ENCODE measurements at places on chromosomes 7 and 10. TPM values are rescaled to one million over a fixed set of nuclear protein-coding genes. Genes with fewer than 3 reads are reported as not detected.
A peak's percentile ranks its signal among the peaks of the same experiment; 100 is the strongest.

KCND2 gene
- 2.6 TPM for total RNA-seq

ZNF467 gene
- 5.9 TPM for total RNA-seq

PNLIP gene
- 0.13 TPM for total RNA-seq

CSTF2T gene
- total RNA-seq = 19.6 TPM

DAGLB gene
- 17.5 TPM for total RNA-seq

ABHD11 gene
- total RNA-seq = 30.7 TPM

CAV2 gene
- 49.2 TPM for total RNA-seq

ARHGAP12 gene
- 56.8 TPM for total RNA-seq

C7orf33 gene
- total RNA-seq = not detected

GRID2IP gene
- 0.44 TPM for total RNA-seq

- H3K27ac ChIP-seq = no peak overlapping the region
- H3K4me1 ChIP-seq = no peaks in the 10 kb centered on the region
- H3K36me3 ChIP-seq = no peaks in the 10 kb centered on the region
- H3K27me3 ChIP-seq = no peaks in the 10 kb centered on the region
- DNase-seq = no peak
Measured at GRCh38 chr7:131072505-131073091, 255.1 kb upstream of the MKLN1 start.

GRCh38 chr10:118809357-118810220 lies 54.8 kb upstream of the CACUL1 start:
- no peak overlapping the region for H3K27ac ChIP-seq
- no peaks in the 10 kb centered on the region for H3K36me3 ChIP-seq
- no peaks in the 10 kb centered on the region for H3K27me3 ChIP-seq
- no peak overlapping the region for H3K4me3 ChIP-seq

GRCh38 chr7:93092757-93093370 lies 24.9 kb downstream of the SAMD9 start:
- no peak overlapping the region for H3K4me3 ChIP-seq
- DNase-seq = no peak
- no peaks in the 10 kb centered on the region for H3K4me1 ChIP-seq
- no peak overlapping the region for H3K27ac ChIP-seq
- peaks cover 3% of the 10 kb centered on the region for H3K27me3 ChIP-seq

DNA sequence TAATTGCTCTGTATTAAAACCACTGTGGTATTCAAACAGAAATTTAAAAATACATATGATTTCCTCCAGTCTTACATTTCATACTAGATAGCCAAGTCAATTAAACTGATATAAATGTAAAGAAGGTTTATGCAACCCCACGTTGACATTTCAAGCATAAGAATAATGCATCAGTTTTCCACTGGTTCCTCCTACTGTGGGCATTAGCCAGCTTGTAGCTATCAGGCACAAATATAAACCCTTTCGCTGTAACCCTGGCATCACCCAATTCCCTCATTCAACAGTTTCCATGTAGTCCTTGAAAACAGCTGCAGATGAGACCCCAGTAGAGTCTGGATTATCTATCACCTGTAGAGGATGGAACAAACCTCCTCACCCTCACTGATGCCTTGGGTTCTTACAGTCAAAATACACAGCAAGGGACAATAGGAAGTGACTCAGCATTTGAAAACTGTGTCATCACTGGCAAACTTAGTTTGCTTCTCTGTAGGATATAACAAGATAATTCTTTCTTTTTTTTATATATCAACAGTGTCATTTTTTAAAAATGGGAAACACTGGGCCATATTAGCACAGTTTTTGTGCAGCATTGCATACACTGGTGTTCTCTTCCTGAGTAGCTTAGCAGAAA lies 113.0 kb downstream of the PDE1C start:
- no peak for DNase-seq
- no peaks in the 10 kb centered on the region for H3K4me1 ChIP-seq
- H3K36me3 ChIP-seq = no peaks in the 10 kb centered on the region
- H3K27ac ChIP-seq = no peak overlapping the region
- H3K4me3 ChIP-seq = no peak overlapping the region

GRCh38 chr10:96038476-96039387 lies 4.7 kb upstream of the CCNJ start:
- no peak for DNase-seq
- H3K4me1 ChIP-seq = no peaks in the 10 kb centered on the region
- H3K4me3 ChIP-seq = no peak overlapping the region
- no peaks in the 10 kb centered on the region for H3K36me3 ChIP-seq
- no peak overlapping the region for H3K27ac ChIP-seq

DNA sequence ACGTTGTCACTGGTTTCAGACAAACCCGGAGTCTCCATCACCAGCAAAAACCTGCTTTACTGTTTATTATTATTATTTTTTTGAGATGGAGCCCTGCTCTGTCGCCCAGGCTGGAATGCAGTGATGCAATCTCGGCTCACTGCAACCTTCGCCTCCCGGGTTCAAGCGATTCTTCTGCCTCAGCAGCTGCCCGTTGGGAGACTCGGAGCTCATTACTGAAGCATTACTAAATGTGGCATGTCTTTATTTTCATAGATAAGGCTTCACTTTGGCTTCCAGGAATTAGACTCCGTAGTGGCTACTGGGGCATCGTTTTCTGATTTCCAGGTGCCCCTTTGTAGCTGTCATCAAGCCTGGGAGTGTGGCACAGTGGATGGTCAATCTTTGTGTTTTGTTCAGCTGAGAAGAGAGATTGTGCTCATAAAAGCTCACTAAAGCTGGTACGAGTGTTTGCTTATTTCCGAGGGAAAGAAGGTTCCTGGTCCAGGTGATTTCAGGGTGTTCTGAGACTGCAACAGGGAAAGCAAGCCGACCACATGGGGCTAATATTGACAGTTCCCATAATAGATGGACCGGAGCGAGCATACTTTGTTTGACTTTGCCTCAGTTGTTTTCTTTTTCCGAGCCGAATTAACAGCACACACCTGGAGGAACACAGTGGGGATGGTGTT lies 163.1 kb downstream of the CAMK1D start:
- no peaks in the 10 kb centered on the region for H3K36me3 ChIP-seq
- H3K27ac ChIP-seq = no peak overlapping the region
- no peak for DNase-seq
- no peaks in the 10 kb centered on the region for H3K27me3 ChIP-seq
- H3K4me3 ChIP-seq = no peak overlapping the region

DNA sequence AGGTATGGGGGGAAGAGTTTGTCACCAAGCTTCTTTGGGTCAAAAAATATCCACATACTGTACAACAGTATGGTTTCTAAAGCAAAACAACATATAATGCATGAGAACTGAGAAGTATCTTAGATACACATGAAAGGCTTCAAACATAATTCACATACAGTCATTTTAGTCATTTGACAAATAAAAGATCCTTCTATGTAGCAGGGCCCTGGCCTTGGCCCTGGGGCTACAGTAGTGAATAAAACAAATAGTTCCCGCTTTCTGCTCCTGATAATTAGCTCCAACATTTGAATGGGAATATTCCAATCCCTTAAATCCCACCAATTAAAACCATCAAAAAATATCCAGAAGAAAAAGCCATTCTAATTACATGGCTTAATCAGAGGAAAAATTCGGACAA lies 51.3 kb downstream of the MALSU1 start:
- H3K4me1 ChIP-seq = peaks cover 7% of the 10 kb centered on the region
- H3K27me3 ChIP-seq = no peaks in the 10 kb centered on the region
- H3K4me3 ChIP-seq = no peak overlapping the region

GRCh38 chr10:120961795-120962755 lies 110.9 kb downstream of the WDR11 start:
- peak overlapping the region; percentile 61 for H3K27ac ChIP-seq
- H3K4me3 ChIP-seq = no peak overlapping the region
- H3K4me1 ChIP-seq = peaks cover 19% of the 10 kb centered on the region
- no peak for DNase-seq
- H3K36me3 ChIP-seq = no peaks in the 10 kb centered on the region
- H3K27me3 ChIP-seq = no peaks in the 10 kb centered on the region

GRCh38 chr7:88300401-88300945 lies 6.2 kb downstream of the STEAP4 start:
- H3K36me3 ChIP-seq = no peaks in the 10 kb centered on the region
- no peaks in the 10 kb centered on the region for H3K27me3 ChIP-seq
- H3K27ac ChIP-seq = no peak overlapping the region

DNA sequence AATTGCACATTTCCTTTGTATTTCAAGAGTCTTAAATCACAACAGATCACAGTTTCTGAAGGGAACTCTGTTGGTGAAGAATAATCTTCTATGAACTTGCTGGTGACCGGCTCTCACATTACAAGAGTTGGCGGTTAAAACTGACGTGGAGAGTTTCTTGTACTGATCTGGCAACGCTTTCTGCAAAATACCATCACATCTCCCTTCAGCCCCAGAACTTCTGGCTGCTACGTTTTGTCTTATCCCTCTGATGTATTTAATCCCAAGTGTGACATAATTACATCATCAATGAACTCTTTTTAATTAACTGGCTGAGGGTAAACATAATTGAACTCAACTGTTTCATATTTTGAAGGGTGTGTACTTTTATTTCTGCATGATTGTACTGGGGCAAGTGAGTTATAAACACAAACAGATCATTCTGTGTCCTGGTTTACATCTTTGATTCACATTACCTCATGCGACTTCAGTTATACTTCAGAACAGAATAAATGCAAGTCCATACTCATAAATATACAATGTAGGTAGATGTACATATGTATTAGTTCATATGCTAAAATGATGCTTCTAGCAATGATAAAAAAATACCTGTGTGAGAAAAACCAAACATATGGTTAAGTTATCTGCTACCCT lies 105.1 kb upstream of the NPVF start:
- H3K4me1 ChIP-seq = no peaks in the 10 kb centered on the region
- no peak overlapping the region for H3K4me3 ChIP-seq
- no peak overlapping the region for H3K27ac ChIP-seq
- DNase-seq = no peak

DNA sequence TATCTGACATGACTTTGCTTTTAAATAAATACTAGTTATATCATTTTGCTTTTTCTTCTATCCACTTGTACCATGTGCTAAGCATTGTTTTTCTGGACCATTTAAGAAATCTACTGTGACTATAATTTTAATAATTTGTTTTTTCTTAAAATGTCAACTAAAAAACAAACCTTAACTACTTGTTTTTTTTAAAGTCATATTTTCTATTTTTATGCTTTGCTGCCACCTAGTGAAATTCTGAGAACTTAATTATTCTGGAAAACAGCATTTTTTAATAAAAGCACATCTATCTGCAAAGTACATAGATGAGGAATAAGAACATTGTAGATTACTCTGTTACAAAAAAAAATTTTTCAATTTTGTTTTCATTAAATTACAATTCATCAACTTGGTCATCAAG lies 47.4 kb downstream of the ORC5 start:
- H3K27me3 ChIP-seq = no peaks in the 10 kb centered on the region
- peak; percentile 17 for DNase-seq
- H3K36me3 ChIP-seq = no peaks in the 10 kb centered on the region
- H3K4me3 ChIP-seq = no peak overlapping the region
- no peaks in the 10 kb centered on the region for H3K4me1 ChIP-seq
- no peak overlapping the region for H3K27ac ChIP-seq

GRCh38 chr10:113666682-113667252 lies 2.9 kb upstream of the NRAP start:
- no peaks in the 10 kb centered on the region for H3K27me3 ChIP-seq
- no peak for DNase-seq
- H3K36me3 ChIP-seq = no peaks in the 10 kb centered on the region
- no peak overlapping the region for H3K27ac ChIP-seq

DNA sequence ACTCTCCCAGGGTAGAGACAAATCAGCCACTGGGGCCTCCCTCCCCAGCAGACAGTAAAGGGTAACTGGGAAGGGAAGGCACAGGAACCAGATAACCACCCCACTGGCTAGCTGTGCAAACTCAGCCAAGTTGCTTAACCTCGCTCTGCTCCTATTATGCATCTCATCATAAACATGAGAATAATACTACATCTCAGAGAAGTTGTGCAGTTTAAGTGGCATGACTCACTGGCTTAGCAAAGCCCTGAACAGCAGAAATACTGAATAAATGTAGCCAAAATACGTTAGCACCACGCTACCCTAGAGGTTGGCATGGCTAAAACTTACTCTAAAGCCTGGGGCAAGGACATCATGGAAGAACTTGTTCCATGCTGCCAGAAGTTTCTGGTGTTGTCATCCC lies 128.1 kb upstream of the ANK3 start:
- no peak for DNase-seq
- H3K27ac ChIP-seq = no peak overlapping the region
- H3K4me1 ChIP-seq = no peaks in the 10 kb centered on the region
- no peaks in the 10 kb centered on the region for H3K27me3 ChIP-seq
- H3K4me3 ChIP-seq = no peak overlapping the region

DNA sequence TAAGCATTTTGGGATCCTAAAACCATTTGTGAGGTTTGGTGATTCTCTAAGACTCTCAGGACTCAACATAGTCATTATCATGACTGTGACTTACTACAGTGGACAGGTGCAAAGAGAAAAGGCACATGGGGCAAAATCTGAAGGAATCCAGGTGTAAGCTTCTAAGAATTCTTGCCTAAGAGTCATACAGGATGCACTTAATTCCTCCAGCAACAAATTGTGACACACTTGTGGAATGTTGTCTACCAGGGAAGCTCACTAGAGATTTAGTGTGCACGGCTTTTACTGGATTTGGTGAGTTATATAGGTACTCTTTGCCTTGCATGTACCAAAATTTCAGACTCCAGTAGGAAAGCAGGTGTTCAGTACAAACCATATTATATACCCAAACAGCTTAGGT lies 47.9 kb downstream of the WAC start:
- no peak for DNase-seq
- no peak overlapping the region for H3K4me3 ChIP-seq
- H3K27ac ChIP-seq = no peak overlapping the region
- H3K27me3 ChIP-seq = no peaks in the 10 kb centered on the region

GRCh38 chr7:107692501-107692900 lies 31.9 kb downstream of the SLC26A4 start:
- H3K4me3 ChIP-seq = no peak overlapping the region
- DNase-seq = no peak

DNA sequence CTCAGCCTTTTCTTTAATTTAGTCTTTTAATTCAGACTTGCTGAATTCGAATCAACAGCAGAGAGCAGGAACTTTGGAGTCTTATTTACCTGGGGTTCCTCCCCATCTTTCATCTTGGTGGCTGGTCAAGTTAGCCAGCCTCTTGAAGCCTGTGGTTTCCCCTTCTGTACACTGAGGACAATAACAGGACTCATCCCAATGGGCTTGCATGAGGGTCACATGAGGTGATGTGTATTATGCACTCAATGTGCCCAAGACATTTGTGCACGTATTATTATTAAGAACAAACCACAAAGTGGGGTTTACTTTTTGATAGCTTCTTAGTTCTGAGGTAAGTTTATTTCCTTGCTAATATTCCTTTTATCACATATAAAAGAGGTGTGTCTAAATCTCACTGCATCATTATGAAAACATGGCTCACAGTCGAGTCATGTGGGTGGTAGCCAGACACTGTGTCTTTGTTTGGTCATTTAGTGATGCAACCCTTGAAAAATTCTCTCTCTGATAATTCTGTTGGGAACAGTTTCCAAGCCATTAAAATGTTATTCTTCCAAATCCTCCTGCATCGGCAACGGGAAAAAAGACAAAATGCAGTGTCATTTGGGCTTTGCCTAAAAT lies 86.5 kb upstream of the GRB10 start:
- no peaks in the 10 kb centered on the region for H3K27me3 ChIP-seq
- no peak overlapping the region for H3K4me3 ChIP-seq
- H3K36me3 ChIP-seq = no peaks in the 10 kb centered on the region
- DNase-seq = peak; percentile 30
